ENCODE measurements at places on chromosomes 1 and 21.

- no peak for DNase-seq
These were observed 141.0 kb downstream of the HIVEP3 start for GRCh38 chr1:41777695-41778094.

- DNase-seq: no peak
These were observed 42.2 kb downstream of the ATP1B1 start for GRCh38 chr1:169148472-169149252.

GRCh38 chr1:224348137-224348536 is 8.5 kb upstream of the CNIH4 start:
- DNase-seq: no peak

GRCh38 chr1:210301615-210302000 is 27.1 kb upstream of the HHAT start:
- no peak for DNase-seq

- no peak for DNase-seq
These were observed 5.2 kb downstream of the TRNP1 start for GRCh38 chr1:26998429-26999300.

DNA sequence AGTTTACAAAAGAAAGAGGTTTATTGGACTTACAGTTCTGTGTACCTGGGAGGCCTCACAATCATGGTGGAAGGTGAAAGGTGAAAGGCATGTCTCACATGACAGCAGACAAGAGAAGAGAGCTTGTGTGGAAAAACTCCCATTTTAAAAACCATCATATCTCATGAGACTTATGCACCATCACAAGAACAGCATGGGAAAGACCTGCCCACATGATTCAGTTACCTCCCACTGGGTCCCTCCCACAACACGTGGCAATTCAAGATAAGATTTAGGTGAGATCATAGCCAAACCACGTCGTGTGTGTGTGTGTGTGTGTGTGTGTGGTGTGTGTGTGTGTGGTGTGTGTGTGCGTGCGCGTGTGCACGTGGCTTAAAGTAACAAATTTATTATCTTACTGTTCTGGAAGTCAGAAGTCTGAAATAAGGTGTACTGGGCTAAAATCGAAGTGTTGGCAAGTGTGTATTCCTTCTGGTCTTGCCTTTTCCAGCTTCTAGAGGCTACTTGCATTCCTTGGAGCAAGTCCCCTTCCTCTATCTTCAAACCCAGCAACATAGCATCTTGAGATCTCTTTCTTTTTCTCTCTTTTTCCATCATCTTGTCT is 48.1 kb upstream of the MPC2 start:
- no peak for DNase-seq

DNA sequence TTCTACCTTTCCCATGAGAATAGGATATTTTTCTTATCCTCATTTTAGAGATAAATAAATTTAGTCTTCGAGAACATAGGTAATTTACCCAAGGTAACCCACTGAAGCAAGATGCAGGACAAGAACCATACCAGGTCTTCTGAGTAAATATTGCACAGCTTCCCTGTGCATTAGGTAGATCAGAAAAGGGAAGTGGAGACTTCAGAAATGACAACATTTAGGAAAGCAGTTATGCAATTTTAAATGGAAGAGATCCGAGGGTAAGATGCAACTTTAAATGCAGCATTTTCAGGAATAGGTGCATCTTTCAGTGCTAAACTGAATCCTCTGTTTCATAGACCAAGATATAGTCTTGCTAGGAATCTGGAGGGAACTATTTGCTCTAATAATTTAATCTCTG is 206.4 kb upstream of the SGIP1 start:
- no peak for DNase-seq

DNA sequence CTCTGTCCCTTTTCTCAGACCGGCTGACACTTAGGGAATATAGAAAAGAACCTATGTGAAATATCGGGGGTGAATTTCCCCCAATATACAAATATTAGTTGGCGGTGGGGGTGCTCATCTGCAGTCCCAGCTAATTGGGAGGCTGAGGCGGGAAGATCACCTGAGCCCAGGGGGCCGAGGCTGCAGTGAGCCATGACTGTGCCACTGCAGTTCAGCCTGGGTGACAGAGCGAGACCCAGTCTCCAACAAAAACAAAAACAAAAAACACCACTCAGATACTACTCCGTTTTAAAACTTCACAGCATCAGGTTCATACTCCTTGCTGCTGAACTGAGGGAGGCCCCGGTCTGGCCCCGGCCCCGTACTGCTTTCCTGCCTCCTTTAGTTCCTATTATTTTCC is 5.9 kb upstream of the EXOSC10 start:
- no peak for DNase-seq

DNA sequence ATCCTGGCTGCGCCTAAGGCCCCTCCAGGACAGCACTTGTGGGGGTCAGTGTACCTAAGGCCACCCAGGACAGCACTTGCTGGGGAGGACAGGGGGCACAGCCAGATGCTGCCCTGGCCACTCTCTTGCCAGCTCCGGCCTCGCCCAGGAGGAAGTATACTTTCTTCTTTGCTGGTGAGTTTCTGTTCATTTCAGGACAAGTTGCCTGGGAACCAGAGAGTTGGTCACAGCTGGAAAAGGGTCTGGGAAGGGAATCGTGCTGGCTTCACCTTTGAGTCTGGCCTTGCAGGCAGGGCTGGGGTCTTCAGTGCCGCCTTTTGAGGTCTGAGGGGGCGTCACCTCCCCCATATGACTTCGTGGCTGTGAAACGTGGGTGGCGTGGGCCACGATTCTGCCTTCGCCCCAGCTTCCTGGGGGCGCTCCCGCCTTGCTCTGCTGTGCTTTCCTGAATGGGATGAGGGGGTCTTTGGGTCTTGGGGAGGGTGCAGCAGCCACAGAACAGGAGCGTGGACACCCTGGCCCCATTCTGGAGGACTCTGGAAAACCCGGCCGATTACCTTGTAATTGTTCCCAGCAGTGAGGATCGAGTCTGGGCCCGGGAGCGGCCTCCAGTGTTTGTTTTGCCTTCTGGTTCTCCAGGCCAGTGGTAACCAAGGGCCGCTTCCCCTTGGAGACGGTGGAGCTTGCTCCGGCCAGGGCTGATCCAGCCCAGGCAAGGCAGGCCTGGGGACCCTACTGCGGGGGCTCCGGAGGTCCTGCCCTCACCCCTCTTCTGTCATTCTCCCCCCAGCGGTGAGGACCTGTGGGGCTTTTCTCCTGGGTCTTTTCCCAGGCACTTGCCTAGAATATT is 45.9 kb downstream of the SPSB1 start:
- DNase-seq: no peak
